ENCODE measurements at places on chromosomes 5 and 9.

- no peak for DNase-seq
Observed at GRCh38 chr5:88674356-88675167, 208.4 kb downstream of the MEF2C start.

- DNase-seq: no peak
Observed at GRCh38 chr5:14281746-14282181, 138.6 kb downstream of the TRIO start.

- DNase-seq: no peak
Observed at GRCh38 chr9:35627575-35627974, 9.4 kb upstream of the CD72 start.

- no peak for DNase-seq
Observed at GRCh38 chr5:116274251-116274650, 189.4 kb downstream of the COMMD10 start.

All from central memory CD4-positive, alpha-beta T cell (primary cell).